Skin of body (tissue), 3 donors: ENCODE measurements at places on chromosomes 1 and 21. TPM values are rescaled to one million over a fixed set of nuclear protein-coding genes. Genes with fewer than 3 reads are reported as not detected.
A peak's percentile ranks its signal among the peaks of the same experiment; 100 is the strongest.

DNA sequence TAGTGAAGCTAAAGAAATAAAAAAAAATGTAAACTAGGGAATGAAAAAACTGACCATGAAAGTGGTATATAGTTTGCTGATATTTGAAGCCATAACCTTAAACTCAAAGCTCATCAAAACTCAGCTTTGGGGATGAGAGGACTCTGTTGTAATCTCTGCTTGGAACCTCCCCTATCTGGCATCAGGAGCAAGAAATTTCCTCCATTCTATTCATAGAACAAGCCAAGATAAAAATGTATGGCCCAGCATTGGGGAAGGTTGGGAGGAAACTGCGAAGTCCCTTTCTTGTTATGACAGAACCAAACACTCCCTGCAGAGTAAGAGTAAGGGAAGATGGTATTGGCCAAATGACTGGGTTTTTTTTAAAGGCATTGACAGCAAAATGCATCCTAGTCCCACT, 35.6 kb downstream of the MCOLN2 start:
- DNase-seq = no peak

GRCh38 chr21:39523399-39523798, 71.6 kb downstream of the SH3BGR start:
- no peak for DNase-seq

DNA sequence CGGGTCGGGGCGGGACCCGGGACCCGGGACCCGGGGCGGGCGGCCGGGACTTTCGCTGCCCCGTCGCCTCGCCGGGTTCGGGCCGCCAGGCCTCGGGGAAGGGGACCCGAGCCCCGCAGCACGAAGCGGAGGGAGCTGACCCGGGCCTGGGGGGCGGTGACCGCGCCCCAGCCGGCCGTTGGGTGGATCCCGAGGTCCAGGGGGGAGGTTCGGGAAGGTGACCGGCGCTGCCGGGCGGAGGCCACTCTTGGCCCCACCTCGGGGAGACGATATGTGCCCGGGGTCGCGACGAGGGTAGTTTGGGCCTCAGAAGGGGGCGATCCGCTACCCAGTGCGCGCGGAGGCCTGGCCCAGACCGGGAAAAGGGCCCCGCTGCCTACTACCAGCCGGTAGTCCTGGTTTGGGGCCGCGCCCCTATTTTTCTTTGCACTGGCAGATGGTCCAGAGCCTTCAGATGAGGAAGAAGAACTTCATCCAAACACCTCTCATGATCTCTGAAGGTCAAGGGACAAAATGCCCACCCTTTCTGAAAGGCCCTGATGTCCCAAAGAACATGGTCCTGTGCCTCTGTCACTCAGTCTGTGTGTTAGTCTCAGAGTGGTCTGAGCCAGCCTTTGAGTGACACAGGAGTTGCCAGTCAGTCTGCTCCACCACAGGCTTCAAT, 766 bp downstream of the AGO4 start:
- peak; percentile 12 for DNase-seq

The SH2D5 gene
- 0.30 TPM for total RNA-seq

The ACTL8 gene
- total RNA-seq = not detected

DNA sequence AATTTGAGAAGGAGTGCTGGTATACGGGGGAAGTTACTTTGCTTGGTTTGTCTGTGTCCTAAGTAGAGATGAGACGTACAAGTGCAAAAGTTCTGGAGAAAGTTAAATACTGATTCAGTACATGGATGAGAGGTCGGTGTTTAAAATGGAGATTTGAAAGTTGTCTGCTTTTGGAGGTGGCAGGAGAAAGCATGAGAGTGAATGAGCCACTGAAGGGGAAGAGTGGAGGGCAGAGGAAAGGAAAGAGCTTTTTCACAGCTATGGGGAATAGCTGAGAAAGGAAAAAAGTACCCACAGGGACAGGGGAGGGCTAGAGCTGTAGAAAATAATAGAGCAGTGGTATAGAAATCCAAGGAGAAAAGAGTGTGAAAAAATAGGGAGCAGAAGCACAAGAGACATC, 18.1 kb upstream of the CGN start:
- no peak for DNase-seq

- no peak for DNase-seq
These were observed 21.6 kb downstream of the TCEA3 start for GRCh38 chr1:23403038-23403336.
